Activated CD4-positive, alpha-beta T cell treated with anti-CD3 and anti-CD28 coated beads, Interleukin-2, amount 10 ng/mL, durations not matched to agents 7 days and 5 days (primary cell): ENCODE measurements at places on chromosomes 13 and 19.
A peak's percentile ranks its signal among the peaks of the same experiment; 100 is the strongest.

- DNase-seq, result no peak
Observed at GRCh38 chr19:36460046-36460445, 29.3 kb downstream of the ZNF566 start.

DNA sequence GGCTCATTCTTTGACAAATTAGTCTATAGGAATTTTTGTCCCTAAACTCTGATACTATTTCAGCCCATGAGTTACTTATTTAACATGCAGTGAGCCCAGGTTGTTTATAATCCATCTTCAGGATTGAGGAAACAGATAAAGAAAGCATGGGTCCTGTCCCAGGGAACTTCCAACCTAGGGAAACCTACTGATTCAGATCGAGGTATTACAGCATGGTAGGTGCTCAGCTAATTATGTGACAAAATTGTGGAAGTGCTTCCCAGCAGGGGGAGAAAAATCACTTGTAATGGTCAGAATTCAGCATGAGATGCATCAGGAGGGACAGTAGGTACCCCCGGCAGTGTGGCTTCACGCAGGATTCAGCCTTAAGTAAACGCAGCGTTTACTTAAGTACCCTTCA lies 171.3 kb downstream of the NUFIP1 start:
- no peak for DNase-seq

DNA sequence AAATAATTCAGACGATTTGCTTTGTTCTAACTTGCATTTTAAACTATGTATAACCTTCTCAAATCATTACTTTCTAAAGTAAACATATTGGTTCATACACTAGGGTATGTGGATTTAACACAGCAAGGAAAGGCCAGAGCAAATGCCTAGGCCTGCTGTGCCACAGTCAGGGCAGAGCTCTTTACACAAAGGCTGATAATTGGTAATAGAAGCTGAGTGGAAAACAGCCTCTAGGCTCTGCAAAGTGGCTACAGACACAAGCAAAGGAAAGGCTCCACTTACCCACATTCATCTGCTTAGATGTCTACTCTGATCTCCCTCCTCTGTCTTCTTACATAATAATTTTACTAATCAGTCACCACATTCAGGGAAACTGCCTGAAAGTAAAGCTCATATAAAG lies 382.9 kb downstream of the OLFM4 start:
- DNase-seq, result no peak

DNA sequence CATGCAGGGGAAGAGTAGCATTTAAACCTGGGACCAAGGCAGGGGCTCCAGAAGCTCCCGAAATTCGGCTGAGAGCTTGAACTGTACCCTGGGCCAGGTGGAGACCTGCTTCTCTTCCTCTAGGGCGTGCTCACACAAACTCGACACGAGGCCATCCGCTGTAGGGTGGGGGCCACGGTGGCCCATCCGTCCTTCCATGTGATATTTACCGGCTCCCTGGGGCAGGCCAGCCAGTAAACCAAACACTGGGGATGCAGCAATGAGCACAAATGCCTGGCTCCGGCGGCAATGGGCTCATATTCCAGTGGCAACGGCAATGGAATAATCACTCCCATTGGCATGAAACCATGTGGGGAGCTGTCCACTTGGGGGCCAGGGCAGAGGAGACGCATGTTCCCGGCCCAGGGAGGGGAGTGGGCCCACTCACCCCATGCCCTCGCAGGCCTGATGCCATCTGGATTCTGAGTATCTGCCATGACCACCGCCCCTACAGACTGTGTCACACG lies 10.8 kb downstream of the SH3GL1 start:
- no peak for DNase-seq

GRCh38 chr13:44989941-44990340 lies 603 bp downstream of the GPALPP1 start:
- peak; percentile 12 for DNase-seq

- DNase-seq, result no peak
Observed at GRCh38 chr13:80363890-80364503, 23.1 kb upstream of the SPRY2 start.

GRCh38 chr19:49921871-49922795 lies 6.9 kb upstream of the ATF5 start:
- no peak for DNase-seq

DNA sequence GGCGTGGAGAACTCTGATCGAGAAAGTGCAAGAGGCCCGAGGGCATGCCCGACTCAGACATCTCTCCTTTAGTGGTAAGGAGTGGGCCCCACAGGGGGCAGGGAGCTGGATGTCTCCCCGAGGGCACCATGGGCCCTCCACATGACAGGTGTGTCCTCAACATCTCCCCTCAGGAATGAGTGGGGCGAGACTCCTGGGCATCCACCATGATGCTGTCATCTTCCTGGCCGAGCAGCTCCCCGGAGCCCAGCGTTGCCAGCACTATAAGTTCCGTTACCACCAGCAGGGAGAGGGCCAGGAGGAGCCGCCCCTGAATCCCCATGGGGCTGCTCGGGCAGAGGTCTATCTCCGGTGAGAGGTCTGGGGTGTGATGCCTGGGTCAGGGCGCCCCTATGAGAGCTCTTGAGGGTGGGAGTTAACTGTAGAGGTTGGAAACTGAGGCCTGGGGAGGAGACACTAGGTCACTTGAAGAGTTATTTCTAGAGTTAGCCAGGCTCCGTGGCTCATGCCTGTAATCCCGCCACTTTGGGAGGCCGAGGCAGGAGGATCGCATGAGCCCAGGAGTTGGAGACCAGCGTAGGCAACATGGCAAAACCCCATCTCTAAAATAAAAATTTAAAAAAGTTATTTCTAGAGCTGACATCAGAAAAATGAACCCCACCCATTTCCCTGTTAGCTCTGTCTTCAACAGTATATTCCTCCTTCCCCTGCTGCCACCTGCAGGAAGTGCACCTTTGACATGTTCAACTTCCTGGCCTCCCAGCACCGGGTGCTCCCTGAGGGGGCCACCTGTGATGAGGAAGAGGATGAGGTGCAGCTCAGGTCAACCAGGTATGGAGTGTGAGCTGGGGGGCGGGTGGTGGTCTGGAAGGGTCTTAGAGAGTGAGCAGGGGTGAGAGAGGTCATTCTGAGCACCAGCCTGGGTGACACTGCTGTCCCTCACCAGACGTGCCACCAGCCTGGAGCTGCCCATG lies 5.1 kb downstream of the IGFLR1 start:
- DNase-seq, result peak; percentile 48

DNA sequence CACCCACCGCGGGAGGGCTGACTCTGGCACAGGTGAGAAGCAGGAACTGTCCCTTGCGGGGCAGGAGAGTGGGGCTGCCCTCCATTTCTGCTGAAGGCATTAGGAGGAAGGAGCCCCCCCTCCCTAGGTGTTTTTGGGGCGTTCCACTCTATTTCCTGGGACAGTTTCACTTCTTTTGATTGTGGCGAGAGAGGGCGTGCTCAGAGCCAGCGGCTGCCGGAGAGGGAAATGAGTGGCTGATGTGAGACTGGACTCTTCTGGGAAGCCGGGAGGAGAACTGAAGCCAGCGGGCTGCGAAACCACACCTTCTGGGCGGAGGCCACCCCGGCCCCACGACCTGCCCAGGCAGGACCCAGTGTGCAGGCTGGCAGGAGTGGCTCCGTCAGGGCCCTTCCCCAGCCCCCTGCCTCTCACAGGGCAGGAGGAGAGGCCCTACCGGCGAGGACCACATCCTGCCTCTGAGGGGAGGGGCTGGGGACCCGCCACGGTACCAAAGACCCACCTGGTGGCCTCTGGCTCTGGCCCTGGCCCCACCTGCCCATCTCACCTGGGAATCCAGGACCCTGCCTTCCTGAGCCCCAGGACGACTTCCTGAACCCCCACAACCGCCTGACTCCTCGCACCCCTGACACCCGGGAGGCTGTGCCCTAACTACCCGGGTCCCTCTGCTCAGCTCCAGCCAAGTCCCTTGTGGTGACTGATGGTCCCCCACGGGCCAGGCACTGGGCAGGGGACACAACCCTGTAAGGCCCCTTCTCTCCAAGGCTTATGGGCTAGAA lies 25.9 kb downstream of the MPND start:
- DNase-seq, result peak; percentile 92
